ENCODE measurements at places on chromosomes 4 and X. TPM values are rescaled to one million over a fixed set of nuclear protein-coding genes. Genes with fewer than 3 reads are reported as not detected.
A peak's percentile ranks its signal among the peaks of the same experiment; 100 is the strongest.

DNA sequence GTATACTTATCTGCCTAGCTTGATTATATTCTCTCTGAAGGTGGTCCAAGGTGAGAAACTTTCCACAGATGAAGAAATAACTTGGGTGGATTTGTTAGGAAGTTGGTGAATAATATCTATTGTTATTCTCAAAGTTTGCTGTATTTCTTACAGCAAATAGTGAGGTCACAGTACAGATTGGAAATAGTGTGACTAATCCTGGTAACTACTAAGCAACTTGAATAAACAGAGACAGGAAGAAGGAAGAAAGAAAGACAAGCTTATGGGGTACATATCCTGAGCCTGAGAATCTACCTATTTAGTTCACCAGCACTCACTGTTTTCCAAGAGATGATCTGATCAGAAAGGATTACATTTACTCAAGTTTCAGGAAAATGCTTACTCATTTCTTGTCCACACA lies 1416.1 kb downstream of the RPA4 start:
- H3K27me3 ChIP-seq: no peaks in the 10 kb centered on the region
- no peaks in the 10 kb centered on the region for H3K36me3 ChIP-seq
- H3K27ac ChIP-seq: peak overlapping the region; percentile 34
- peak; percentile 33 for DNase-seq
- no peaks in the 10 kb centered on the region for H3K4me1 ChIP-seq

DNA sequence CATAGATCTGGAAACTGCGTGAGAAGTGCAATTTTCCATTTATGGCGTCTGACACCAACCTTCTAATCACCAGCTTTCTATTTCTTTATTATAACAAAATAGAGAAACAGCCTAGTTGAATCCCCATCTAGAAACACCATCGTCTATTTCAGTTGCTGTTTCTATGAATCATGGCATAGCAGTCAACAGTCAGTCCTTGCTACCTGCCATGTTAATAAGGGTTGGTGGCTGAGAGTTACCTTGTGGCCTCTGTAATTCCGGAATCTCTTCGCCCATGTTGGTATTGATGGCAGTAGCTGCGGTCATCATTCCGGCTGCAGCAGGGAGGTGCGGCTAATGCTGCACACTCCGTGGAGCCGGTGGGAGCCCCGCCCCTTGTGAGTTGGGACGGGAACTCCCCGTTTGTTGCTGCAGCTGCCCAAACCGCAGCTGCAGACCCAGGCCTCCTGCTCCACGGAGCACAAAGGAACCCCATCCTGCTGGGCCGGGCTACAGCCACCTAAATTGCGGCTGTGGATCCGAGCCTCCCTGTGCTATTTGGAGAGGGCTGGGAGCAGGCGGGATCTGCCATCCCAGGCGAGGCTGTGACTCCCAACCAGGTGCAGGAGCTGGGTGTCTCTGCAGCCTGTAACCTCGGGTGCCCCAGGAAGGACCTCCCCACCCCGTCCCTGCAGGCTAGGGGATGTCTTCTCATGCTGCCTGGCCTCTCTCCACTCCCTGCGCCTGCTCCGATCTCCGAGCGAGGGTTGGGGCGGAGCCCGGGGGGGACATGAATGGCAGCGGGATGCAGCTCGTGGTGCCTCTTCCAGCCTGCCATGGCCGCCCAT lies 115.4 kb upstream of the STK26 start:
- peaks cover 11% of the 10 kb centered on the region for H3K27me3 ChIP-seq
- no peaks in the 10 kb centered on the region for H3K4me1 ChIP-seq
- no peaks in the 10 kb centered on the region for H3K36me3 ChIP-seq
- DNase-seq: no peak
- H3K27ac ChIP-seq: no peak overlapping the region

- no peak for DNase-seq
- no peak overlapping the region for H3K27ac ChIP-seq
- H3K36me3 ChIP-seq: peaks cover 27% of the 10 kb centered on the region
- H3K27me3 ChIP-seq: no peaks in the 10 kb centered on the region
- H3K4me3 ChIP-seq: peak overlapping the region; percentile 86
These were observed 540 bp downstream of the ZNF721 start for GRCh38 chr4:498328-498904.

- no peaks in the 10 kb centered on the region for H3K27me3 ChIP-seq
- peaks cover 20% of the 10 kb centered on the region for H3K4me1 ChIP-seq
- peak overlapping the region; percentile 71 for H3K27ac ChIP-seq
- peak; percentile 47 for DNase-seq
- peak overlapping the region; percentile 77 for H3K4me3 ChIP-seq
These were observed 512 bp upstream of the TMEM131L start for GRCh38 chr4:153465615-153466080.

- H3K4me1 ChIP-seq: no peaks in the 10 kb centered on the region
- H3K36me3 ChIP-seq: no peaks in the 10 kb centered on the region
- H3K27ac ChIP-seq: no peak overlapping the region
These were observed 209.0 kb downstream of the IDS start for GRCh38 chrX:149296092-149296491.

DNA sequence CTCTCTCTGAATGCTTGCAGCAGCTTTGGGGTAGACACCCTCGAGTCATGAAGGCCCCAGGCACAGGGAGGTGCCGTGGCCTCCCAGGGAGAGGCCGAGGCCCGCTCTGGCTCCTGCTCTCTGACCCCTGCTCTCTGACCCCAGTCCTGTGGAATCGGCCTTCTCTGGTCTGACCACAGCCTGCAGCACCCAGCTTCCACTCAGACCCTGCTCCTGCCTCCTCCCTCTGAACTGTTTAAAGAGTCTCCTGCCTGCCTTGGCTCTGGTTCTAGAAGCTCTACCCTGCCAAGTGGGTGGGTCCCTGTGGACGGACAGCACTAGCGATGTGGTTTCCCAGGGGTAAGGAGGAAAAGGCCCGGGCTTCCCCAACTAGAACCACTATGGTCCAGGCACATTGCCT lies 78.2 kb upstream of the TMEM150C start:
- H3K4me1 ChIP-seq: peaks cover 10% of the 10 kb centered on the region
- H3K27ac ChIP-seq: no peak overlapping the region
- no peak overlapping the region for H3K4me3 ChIP-seq
- H3K36me3 ChIP-seq: no peaks in the 10 kb centered on the region

- no peak for DNase-seq
- no peak overlapping the region for H3K4me3 ChIP-seq
- no peaks in the 10 kb centered on the region for H3K36me3 ChIP-seq
- peaks cover 10% of the 10 kb centered on the region for H3K4me1 ChIP-seq
- H3K27me3 ChIP-seq: no peaks in the 10 kb centered on the region
These were observed 182.7 kb downstream of the PABPC4L start for GRCh38 chr4:134018846-134019245.

- no peak overlapping the region for H3K4me3 ChIP-seq
- no peaks in the 10 kb centered on the region for H3K4me1 ChIP-seq
- H3K36me3 ChIP-seq: peaks cover 52% of the 10 kb centered on the region
These were observed 42.7 kb downstream of the UBA6 start for GRCh38 chr4:67658302-67658701.

DNA sequence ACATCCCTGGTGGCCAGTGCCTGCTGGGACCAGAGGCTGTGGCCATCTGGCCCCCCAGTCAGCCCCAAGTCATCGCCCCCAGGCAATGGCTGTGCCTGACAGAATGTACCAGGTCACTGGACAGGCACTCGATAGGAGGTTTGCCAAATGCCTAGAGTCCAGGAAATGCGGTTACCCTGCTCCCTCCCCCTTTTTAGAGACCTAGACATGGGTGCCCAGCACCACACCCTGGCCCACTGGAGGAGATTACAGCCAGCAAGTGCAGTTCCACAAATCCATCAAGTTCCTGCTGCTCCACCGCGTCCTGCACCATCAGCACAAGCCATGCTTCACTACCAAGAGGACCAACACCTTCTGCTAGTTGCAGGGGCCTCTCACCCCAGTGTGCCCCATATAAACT lies 16.2 kb upstream of the ZFX start:
- H3K27ac ChIP-seq: no peak overlapping the region
- H3K4me1 ChIP-seq: peaks cover 5% of the 10 kb centered on the region
- no peaks in the 10 kb centered on the region for H3K27me3 ChIP-seq
- no peak overlapping the region for H3K4me3 ChIP-seq

The PRPS2 gene
- total RNA-seq: 73.9 TPM

The GPR82 gene
- total RNA-seq: not detected

The NLRP2B gene
- total RNA-seq: not detected

The ZFYVE28 gene
- 6.3 TPM for total RNA-seq

The CC2D2A gene
- 13.1 TPM for total RNA-seq

The SOD3 gene
- total RNA-seq: 16.4 TPM
